Ascending aorta (tissue), 2 donors: ENCODE measurements at places on chromosomes 1 and 21. TPM values are rescaled to one million over a fixed set of nuclear protein-coding genes. Genes with fewer than 3 reads are reported as not detected.

- H3K27me3 ChIP-seq: no peaks in the 10 kb centered on the region
- no peaks in the 10 kb centered on the region for H3K4me1 ChIP-seq
- no peaks in the 10 kb centered on the region for H3K36me3 ChIP-seq
These were observed 9.2 kb upstream of the TTC22 start for GRCh38 chr1:54810153-54810942.

DNA sequence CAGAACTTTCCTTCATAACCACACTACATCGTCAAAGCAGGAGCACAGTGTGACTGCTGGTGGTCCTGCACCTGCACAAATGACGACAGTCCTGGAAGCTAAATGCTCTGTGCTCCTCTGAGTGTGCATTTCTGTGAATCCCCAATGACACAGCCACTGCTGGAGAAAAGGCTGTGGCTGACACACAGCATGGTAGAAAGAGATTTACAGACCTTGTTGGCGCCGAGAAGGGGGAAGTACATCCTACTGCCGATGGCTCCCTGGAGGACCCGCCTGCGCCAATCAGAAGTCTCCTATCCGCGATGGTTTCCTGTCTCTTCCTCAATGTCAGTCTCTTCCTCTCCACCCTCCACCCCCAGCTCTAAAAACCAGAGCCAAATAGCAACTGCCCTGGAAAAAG, 115.4 kb upstream of the RAB4A start:
- peaks cover 12% of the 10 kb centered on the region for H3K4me1 ChIP-seq
- H3K36me3 ChIP-seq: no peaks in the 10 kb centered on the region
- no peaks in the 10 kb centered on the region for H3K27me3 ChIP-seq
- no peak overlapping the region for H3K4me3 ChIP-seq
- H3K27ac ChIP-seq: no peak overlapping the region

DNA sequence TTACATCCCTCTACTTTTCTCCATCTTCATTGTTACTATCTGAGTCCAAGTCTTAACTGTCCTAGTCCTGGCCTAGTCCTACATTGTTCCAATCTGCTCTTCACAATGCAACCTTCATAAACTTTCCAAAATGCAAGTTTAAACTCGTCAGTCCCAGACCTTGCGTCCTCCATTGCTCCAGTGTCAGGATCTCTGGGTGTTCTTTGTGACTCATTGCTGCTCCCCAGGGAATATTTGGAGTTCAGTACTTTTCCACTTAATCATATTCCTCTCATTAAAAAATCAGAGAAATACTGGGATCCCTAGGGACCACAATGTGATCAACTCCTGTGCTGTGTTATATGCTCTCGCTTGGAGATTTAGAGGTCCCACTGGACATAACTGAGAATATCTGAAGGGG, 18.0 kb upstream of the KPRP start:
- no peaks in the 10 kb centered on the region for H3K27me3 ChIP-seq
- no peaks in the 10 kb centered on the region for H3K4me1 ChIP-seq
- H3K36me3 ChIP-seq: no peaks in the 10 kb centered on the region
- H3K27ac ChIP-seq: no peak overlapping the region
- no peak for DNase-seq
- H3K4me3 ChIP-seq: no peak overlapping the region

- no peaks in the 10 kb centered on the region for H3K27me3 ChIP-seq
- H3K4me1 ChIP-seq: no peaks in the 10 kb centered on the region
- H3K27ac ChIP-seq: peak overlapping the region; percentile 98
- DNase-seq: no peak
- peak overlapping the region; percentile 97 for H3K4me3 ChIP-seq
These were observed 601 bp downstream of the CEPT1 start for GRCh38 chr1:111140680-111140967.

DNA sequence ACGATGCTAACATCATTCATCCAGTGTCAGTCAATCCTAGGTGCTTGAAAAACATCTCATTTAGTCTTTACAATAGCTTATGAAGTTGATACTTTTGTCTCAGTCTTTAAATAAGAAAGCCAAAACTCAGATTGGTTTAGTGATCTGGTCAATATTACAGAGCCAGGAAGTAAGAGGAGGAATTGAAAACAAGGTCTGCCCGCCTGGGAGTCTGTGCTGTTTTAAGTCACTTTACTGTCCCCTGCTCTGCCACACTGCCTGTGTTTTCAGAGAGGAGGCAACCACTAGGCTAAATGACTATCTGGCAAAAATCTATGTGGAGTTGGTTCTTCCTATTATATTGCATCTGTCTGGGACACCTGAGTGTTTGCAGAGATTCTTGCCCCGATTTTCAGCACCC, 62.3 kb downstream of the ST6GALNAC3 start:
- H3K4me1 ChIP-seq: no peaks in the 10 kb centered on the region
- H3K27me3 ChIP-seq: no peaks in the 10 kb centered on the region
- H3K4me3 ChIP-seq: no peak overlapping the region
- no peaks in the 10 kb centered on the region for H3K36me3 ChIP-seq
- DNase-seq: no peak
- H3K27ac ChIP-seq: no peak overlapping the region

DNA sequence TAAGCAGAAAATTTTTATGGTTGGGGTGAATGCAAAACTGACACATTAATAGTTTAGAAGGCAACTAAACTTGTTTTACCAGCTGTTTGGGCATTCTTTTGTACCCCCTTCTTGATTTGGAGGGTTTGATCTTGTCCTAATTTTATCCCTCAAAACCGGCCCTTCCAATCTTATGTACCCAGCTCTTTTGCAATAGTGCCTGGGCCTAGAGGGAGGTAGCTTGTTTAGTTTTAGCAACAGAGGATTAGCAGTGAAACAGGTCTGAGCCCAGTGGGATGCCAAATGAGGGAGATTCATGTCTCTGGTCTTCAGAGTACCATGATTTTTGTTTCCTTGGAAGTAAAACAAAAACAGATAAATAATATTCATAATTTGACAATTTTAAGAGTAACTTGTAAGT, 45.1 kb downstream of the CRP start:
- no peak overlapping the region for H3K4me3 ChIP-seq
- no peak for DNase-seq
- no peaks in the 10 kb centered on the region for H3K4me1 ChIP-seq
- H3K27ac ChIP-seq: no peak overlapping the region
- no peaks in the 10 kb centered on the region for H3K27me3 ChIP-seq
- H3K36me3 ChIP-seq: no peaks in the 10 kb centered on the region

GRCh38 chr21:45532826-45533360, 9.3 kb downstream of the SLC19A1 start:
- no peaks in the 10 kb centered on the region for H3K36me3 ChIP-seq
- no peaks in the 10 kb centered on the region for H3K4me1 ChIP-seq
- H3K27me3 ChIP-seq: no peaks in the 10 kb centered on the region
- DNase-seq: no peak

DNA sequence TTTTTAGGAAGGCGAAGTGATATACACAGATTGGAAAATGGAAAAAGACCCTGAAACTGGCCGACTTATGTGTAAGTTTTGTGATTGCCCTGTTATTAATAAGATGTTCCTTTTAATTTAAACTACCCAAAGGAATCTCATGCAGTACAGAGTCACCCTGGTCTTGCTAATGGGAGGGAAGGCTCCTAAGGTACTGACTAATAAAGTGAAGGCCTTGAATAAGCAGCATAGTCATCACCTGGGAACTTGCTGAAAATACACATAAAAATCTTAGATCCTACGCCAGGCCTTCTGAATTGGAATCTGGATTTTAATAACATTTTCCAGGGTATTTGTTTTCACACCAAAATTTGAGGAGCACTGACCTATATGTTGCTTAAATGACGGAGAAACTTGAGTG, 73.4 kb upstream of the MCOLN3 start:
- no peaks in the 10 kb centered on the region for H3K4me1 ChIP-seq
- H3K27ac ChIP-seq: no peak overlapping the region
- no peak for DNase-seq

GRCh38 chr1:155463865-155464650, 98.5 kb downstream of the ASH1L start:
- H3K27me3 ChIP-seq: no peaks in the 10 kb centered on the region
- H3K4me3 ChIP-seq: no peak overlapping the region
- no peak overlapping the region for H3K27ac ChIP-seq
- H3K36me3 ChIP-seq: peaks cover 12% of the 10 kb centered on the region

DNA sequence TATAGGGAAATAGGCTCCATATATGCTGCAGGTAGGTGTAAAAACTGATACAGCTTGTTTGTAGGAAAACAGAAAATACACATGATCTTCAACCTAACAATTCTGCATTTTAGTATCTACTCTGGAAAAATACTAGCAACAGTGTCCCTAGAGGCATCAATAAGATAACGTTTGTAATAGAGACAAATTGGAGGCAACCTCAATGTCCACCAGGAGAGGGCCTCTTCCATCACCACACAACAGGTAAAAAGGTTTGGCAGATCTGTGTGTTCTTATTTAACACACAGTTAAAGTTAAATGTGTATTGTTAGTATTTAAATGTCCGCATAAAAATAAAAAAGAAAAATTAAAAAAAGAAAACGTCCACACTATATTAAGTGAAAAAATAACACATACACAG, 5.4 kb downstream of the EIF2D start:
- peaks cover 64% of the 10 kb centered on the region for H3K36me3 ChIP-seq
- no peak for DNase-seq
- H3K27ac ChIP-seq: no peak overlapping the region
- no peaks in the 10 kb centered on the region for H3K27me3 ChIP-seq
- no peak overlapping the region for H3K4me3 ChIP-seq

- peaks cover 22% of the 10 kb centered on the region for H3K4me1 ChIP-seq
- H3K27me3 ChIP-seq: no peaks in the 10 kb centered on the region
- peak overlapping the region; percentile 22 for H3K27ac ChIP-seq
- no peak overlapping the region for H3K4me3 ChIP-seq
- H3K36me3 ChIP-seq: no peaks in the 10 kb centered on the region
- no peak for DNase-seq
These were observed 38.6 kb upstream of the POFUT2 start for GRCh38 chr21:45326169-45326851.

GRCh38 chr1:156582388-156583017, 3.0 kb downstream of the TTC24 start:
- H3K27me3 ChIP-seq: no peaks in the 10 kb centered on the region
- H3K36me3 ChIP-seq: no peaks in the 10 kb centered on the region
- DNase-seq: no peak
- no peak overlapping the region for H3K27ac ChIP-seq

DNA sequence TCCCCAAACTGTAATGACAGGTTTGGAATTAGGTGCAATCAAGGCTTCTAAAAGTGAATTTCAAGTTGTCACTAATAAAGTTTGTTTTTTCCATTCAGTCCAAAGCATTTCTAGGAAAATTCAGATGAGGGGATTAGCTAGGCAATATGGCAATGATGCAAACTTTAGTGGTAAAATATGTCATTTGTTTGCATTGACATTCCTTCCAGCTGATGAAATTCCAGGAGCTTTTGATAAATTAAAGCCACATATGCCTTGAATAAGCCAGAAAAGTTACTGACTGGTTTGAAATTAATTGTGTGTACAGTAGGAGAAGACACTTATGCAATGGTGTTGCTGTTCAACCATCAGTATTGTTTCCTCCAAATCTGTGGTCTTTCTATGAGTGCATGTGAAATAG, 57.8 kb downstream of the MROH9 start:
- no peaks in the 10 kb centered on the region for H3K4me1 ChIP-seq
- no peak overlapping the region for H3K27ac ChIP-seq
- H3K4me3 ChIP-seq: no peak overlapping the region
- DNase-seq: no peak
- H3K36me3 ChIP-seq: no peaks in the 10 kb centered on the region

- H3K4me3 ChIP-seq: peak overlapping the region; percentile 56
- no peak for DNase-seq
- peaks cover 28% of the 10 kb centered on the region for H3K27me3 ChIP-seq
- H3K4me1 ChIP-seq: peaks cover 14% of the 10 kb centered on the region
These were observed 753 bp downstream of the KCNJ6 start for GRCh38 chr21:37915497-37915911.

DNA sequence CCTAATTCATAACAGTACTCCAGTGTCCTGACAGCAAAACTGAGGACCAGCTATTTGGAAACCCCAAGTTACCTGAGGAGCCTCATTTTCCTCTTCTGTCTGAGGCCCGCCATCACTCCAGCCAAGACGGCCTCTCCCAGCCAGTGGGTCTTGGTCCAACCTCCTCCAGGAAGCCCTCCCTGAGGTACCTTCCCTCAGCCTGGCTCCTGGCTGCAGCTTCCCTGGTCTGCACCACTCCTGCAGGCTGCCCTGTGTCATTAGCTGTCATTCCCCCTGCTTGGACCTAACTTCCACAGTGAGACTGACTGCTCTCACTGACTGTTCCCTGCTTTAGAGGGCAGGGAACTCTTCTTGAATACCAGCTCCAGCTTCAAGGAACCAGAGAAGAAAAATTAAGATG, 33.0 kb downstream of the BCAR3 start:
- no peak for DNase-seq
- no peak overlapping the region for H3K27ac ChIP-seq
- no peaks in the 10 kb centered on the region for H3K36me3 ChIP-seq

IPP gene
- 5.5 TPM for total RNA-seq

SPRR2A gene
- not detected for total RNA-seq

MTARC2 gene
- total RNA-seq: 23.7 TPM

MX2 gene
- total RNA-seq: 9.7 TPM

PLA2G2C gene
- total RNA-seq: not detected

CIART gene
- total RNA-seq: 0.64 TPM

CHD5 gene
- 4.0 TPM for total RNA-seq

SLC25A24 gene
- 7.0 TPM for total RNA-seq

YBX1 gene
- 356 TPM for total RNA-seq

ETV3L gene
- not detected for total RNA-seq
